ENCODE measurements at places on chromosomes 12 and 14.

DNA sequence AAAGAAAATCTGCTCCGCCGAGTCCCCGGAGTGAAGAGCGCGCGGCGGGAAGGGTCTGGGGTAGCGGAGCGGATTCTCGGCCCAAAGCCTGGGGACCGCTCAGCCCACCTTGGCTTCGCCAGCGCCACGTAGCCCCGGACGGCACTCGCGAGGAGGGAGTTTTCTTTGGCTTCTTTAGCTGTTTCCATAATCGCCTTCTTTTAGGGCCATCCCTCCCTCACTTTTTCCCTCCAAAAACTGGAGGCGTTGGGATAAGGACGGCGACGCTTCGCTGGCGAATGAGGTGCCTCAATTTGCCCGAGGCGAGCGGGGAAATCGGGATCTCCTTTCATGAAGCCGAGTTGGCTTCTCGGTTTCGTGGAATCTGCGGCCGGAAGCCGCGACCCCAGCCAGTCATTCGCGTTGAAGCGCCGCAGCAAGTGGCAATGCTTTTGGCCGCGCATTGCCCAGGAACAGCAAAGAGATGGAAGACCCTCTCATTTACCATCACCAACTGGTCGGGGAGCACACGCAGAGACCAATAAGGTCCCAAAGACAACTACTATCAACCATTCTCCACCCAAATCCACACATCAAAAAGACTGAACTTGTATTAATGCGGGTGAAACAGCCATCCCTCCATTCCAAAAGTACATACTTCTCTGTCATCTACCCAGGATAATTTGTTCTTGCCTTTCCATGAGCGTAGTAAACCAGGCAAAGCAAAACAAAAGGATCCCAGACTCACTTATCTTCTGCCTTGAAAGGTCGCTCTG lies 8.4 kb upstream of the SIX1 start:
- DNase-seq: no peak

DNA sequence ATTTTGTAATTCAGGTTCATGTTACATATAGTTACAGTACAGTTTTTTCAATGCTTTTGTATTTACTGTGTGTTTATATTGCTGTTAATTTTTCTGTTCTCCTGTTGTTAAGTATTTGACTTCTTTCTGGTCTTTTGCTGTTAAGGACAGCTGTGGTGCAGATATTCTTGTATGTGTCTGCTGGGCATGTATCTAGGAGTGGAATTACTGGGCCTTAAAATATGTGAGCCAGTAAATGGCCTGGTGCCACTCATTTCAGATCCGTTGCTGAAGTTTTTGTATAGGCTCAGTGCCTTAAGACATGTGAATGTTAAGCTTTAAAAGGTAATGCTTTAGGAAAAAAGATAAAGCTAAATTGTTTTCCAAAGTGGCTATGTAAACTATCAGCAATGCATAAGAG lies 87.3 kb downstream of the TTLL5 start:
- no peak for DNase-seq

DNA sequence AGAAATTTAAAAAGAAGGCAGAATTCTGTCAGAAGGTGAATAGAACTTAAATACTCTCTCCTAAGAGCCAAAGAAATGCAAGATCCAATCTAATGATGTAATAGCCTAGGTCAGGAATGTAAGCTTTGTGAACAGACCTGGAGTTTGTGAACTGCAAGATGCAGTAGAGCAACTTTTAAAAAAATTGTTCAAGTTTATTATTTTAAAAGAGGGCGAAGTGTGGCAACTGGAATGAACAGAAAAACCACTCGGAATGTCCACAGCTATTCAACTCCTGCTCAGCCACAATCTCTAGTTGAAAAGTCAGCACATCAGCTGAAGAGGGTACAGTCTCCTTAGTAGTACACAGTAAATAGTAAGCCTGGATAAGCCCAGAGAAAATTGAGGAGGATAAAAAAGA lies 228.8 kb downstream of the PPFIA2 start:
- peak; percentile 23 for DNase-seq

GRCh38 chr14:81005540-81006228 lies 50.3 kb downstream of the TSHR start:
- no peak for DNase-seq

DNA sequence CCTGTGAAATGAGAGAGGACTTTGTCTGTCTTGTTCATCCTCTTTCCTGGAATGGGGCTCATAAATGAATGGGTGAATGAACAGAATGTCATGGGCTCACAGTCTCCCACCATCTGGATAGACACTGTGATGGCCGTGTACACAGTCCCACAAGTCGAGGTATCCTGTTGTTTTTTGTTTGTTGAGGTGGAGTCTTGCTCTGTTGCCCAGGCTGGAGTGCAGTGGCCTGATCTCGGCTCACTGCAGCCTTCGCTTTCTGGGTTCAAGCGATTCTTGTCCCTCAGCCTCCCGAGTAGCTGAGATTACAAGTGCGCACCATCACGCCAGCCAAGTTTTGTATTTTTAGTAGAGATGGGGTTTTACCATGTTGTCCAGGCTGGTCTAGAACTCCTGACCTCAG lies 16.1 kb upstream of the PLA2G1B start:
- DNase-seq: no peak

DNA sequence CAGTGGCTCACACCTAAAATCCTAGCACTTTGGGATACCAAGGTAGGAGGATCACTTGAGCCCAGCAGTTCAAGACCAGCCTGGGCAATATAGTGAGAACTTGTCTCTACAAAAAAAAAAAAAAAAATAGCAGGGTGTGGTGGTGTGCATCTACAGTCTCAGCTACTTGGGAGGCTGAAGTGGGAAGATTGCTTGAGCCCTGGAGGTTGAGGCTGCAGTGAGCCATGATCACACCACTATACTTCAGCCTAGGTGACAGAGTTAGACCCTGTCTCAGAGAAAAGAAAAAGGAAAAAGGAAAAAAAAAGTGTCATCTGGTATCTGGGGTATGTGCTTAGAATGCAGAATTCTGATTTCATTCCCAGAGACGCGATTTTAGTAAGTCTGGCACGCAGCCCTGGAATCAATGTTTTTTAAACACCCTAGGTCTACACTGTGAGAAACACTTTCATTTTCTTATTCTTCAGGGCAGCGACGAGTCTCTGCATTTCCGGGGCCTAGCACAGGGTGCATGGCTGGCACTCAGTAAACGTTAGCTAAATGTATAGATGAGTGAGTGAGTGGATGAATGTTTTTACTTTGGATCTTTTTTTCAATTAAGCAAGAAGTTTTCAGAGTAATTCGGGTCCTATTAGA lies 243.8 kb upstream of the PWP1 start:
- DNase-seq: peak; percentile 6

- DNase-seq: peak; percentile 99
Observed at GRCh38 chr14:31336646-31337045, 83.7 kb downstream of the HEATR5A start.

GRCh38 chr12:27900920-27901879 lies 71.3 kb downstream of the PTHLH start:
- no peak for DNase-seq
